ENCODE measurements at places on chromosomes 1 and 21.
A peak's percentile ranks its signal among the peaks of the same experiment; 100 is the strongest.

DNA sequence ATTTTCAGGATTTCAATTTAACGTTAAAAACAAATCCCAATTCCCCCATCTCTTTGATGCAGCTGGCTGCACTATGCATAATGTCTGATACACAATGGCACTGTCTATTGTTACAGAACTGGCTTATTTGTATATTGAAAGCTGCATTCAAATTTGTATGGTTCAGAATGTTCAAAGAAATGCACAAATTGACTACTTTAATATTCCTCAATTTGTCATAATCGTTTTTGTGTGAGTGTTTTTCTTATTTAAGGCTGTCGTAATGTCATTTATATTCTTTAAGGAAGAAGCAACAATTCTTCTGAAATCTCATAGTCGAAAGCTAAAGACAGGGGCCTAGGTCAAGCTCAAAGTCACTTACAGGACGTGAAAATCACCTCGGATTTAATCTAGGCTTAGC, 341.4 kb upstream of the ZRANB2 start:
- no peak for DNase-seq

- DNase-seq = no peak
Observed at GRCh38 chr1:236492378-236492777, 31.4 kb upstream of the LGALS8 start.

- DNase-seq = no peak
Observed at GRCh38 chr1:209884665-209885117, 53.3 kb upstream of the SYT14 start.

- no peak for DNase-seq
Observed at GRCh38 chr21:40466893-40467483, 380.0 kb downstream of the DSCAM start.

GRCh38 chr21:15164678-15165303, 100.0 kb upstream of the NRIP1 start:
- no peak for DNase-seq

DNA sequence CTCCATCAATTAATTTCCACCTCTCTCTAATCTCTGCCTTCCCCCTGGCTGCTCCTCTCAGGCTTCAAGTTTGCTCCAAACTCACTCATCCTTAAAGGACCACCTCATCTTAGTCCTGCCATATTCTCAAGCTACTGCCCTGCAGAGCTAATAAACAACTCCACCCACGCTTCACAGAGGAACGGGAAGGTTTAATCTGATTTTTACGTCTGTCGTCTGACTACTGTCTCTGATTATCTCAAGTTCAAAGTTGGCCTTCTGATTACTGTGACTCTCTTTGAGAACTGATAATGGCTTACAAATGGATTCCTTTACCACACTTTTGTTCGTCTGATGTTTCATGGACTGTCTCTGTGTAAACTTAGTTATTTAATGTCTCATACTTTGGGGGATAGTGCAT, 7.6 kb upstream of the CPT2 start:
- no peak for DNase-seq

GRCh38 chr1:115283249-115283648, 54.8 kb downstream of the NGF start:
- DNase-seq = no peak

- DNase-seq = no peak
Observed at GRCh38 chr1:68384872-68385411, 64.8 kb downstream of the RPE65 start.

DNA sequence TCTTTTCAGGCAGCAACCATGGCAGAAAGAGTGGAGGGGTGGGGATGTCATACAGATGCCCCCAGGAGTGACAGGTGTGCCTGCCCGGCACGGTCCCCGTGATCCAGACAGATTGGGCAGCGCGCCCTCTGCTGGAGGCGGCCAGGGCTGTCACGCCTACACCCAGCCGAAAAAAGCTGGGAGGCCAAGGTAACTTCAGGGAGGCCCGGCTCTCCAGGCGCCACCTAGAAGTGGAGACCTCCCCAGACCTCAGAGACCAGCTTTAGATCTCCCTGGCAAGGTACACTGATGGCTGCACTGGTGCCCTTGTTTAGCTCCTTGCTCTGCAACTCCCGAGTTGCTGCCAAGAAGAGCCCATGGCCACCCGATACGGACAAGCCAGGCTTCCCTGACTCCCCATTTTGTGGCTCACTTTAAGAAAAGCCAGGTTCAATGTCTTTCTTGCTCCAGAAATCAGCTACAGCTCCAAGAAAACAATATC, 6.6 kb downstream of the GOLT1A start:
- DNase-seq = peak; percentile 45

- DNase-seq = no peak
Observed at GRCh38 chr21:38968887-38969543, 163.3 kb downstream of the ETS2 start.

- DNase-seq = no peak
Observed at GRCh38 chr1:229495782-229496181, 12.4 kb downstream of the NUP133 start.

- no peak for DNase-seq
Observed at GRCh38 chr1:29124366-29125236, 898 bp upstream of the TMEM200B start.

DNA sequence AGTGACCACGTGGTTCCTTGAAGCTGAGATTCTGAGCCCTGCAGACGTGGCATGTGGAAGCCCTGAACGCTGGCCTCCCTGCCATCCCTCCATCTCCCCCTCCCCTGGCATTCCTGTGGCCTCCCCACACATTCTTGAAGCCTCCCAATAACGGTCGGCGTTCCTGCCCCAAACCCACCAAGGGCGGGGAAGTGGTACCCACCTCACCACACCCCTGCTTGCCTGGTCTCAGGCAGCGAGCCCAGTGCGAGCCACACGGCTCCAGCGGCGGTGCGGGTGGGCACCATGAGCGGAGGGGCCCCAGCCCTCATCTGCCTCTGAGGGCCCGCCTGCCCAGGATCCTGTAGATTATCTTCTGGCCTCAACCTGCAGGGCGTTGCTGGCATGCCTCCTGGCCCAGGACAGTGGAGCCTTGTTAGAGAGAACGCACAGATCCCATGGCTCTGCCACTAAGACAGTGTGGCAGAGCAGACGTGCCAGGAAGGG, 20.6 kb upstream of the PRELP start:
- no peak for DNase-seq

GRCh38 chr1:179038528-179039281, 13.0 kb downstream of the FAM20B start:
- DNase-seq = no peak

DNA sequence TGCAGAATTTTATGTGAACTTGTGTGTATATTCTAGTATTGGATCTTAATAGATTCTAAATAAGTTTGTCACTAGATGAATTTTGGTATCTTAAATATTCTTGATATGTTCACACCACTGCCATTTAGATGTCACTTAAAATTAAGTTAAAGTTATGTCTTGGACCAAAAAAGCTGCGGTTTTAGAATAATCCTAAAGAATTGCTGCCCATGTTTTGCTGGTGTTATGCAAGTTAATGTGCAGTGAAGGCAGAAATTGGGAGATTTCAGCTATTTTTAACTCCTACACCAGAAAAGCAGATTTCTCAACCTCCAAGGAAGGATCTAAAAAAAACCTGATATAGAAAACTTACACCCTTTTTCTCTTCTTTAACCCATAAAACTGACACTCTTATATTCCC, 757 bp downstream of the ACADM start:
- DNase-seq = no peak

DNA sequence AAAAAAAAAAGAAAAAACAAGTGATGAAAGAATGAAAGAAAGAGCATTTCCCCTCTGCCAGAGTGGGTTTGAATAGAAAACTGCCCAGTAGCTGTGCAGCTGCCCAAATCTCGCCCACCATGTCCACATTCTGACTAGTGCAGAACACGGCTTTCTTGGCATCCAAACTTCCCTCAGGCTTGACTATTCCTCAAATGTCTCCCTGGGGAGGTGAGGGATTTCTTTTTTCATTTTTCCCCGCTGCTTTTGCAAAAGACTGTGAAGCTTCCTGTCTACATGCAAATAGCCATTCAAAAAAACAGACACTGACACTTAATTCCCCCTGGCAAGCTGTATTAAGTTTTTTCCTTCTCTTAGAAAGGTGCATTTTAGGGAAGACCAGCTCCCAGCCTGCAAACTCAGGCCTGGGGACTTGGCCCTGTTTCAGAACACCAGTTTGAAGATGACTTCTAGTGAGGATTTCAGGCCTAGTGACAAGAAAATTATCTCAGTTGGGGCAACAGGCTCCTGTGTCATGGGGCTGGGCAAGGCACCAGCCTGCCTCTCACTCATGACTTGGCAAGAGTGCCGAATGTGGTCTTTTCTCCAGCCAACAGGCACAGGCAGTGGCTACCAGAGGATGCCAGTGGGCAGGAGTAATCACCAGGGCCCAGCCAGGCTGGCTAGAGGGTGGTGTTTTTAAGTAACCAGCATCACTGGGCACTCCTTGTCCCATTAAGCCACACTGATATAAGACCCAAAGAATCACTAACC, 178.1 kb upstream of the NFIA start:
- DNase-seq = peak; percentile 89

GRCh38 chr1:46399307-46399706, 5.2 kb downstream of the FAAH start:
- no peak for DNase-seq

- DNase-seq = no peak
Observed at GRCh38 chr1:174131032-174131638, 28.2 kb upstream of the RABGAP1L start.

GRCh38 chr1:39900662-39901463, 854 bp downstream of the MYCL start:
- no peak for DNase-seq

- no peak for DNase-seq
Observed at GRCh38 chr21:44677881-44678280, 4.1 kb downstream of the KRTAP12-1 start.

- no peak for DNase-seq
Observed at GRCh38 chr1:198678901-198679329, 40.1 kb downstream of the PTPRC start.
